ENCODE measurements at places on chromosomes 7 and 10.

DNA sequence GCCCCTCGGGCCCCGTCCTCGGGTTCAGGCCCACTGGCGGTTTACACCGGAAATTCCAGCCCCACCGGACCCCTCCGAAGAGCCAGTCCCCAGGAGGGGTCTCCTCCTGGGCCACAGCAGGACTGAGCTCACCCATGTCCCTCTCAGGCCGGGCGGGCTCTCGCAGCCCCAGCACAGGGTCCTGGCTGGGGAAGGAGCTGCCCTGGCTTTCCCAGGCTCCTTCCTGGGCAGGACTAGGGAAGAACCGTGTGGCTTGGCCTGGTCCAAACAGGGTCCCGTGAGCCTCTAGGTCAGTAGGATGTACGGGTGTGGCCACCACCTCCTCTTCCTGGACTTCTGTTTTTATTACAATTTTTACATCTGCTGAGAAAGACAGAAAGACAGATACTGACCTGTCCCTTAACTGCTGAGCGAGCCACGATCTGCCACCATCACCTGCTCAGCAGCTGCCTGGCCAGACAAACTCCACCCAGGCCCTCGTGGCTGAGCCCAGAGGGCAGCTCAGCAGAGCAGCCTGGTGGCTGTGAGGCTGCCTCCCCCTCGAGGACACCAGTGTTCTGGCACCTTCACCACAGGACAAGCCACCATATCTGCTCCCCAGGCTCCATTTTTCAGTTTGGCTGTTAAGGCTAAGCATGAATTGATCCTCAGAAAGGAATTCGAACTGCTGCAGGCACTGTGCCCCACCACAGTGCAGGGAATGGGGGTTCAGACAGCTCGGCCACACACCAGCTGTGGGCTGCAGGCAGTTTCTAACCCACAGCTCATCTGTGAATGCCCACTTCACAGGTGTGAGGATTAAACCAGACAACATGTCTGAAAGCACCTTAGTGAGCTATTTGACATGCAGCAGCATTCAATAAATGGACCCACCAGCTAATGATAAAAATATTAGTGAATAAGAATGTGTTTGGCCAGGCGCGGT lies 14.5 kb upstream of the ZNF777 start:
- no peak for DNase-seq

GRCh38 chr7:156833312-156833711 lies 59.7 kb downstream of the LMBR1 start:
- DNase-seq: no peak

GRCh38 chr7:106626376-106627164 lies 34.4 kb downstream of the CCDC71L start:
- no peak for DNase-seq

DNA sequence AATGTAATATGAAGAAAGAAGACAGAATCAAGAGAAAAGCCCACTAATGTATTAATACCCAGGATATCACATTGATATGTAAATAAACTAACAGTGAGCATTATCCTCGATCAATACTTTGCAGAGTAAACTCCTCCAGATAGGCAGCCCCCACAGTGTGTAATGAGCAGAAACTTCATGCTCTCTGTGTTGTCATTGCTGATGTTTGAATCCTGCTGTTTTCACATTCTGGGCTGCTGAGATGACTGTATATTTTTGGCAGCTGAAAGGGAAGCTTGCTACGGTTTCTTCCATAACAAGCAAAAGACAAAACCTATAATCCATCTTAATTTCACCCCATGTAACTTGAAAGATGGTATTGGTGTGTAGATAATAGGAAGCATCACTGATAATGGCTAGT lies 15.3 kb upstream of the THSD7A start:
- no peak for DNase-seq

DNA sequence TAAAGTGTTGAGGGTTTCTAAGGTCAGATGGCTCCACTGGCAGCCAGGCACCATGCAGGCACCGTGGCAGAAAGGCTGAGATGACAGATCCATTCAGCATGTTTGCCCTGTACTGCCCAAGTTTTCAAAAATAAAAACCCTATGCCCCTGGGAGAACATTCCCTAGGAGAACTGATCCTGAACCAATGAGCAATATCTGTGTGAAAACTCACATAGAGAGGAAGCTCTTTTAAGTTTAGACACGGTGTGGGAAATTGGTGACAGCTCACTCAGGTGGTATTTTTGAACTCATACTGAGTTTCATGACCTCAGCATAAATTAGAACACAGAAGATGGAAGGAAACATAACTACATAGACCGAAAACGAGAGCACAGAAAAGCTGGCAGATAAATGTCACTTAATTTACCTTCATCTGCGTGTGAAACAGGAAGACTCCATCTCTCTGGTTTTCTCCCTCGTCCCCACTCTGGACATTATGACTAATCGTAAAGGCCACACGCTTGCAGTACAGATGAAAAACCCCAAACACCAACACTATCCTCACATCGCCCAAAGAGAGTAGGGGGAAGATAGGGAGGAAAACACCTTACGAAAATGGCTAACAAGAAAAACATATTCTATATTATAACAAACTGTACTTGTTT lies 127.8 kb downstream of the ICA1 start:
- DNase-seq: peak; percentile 48

DNA sequence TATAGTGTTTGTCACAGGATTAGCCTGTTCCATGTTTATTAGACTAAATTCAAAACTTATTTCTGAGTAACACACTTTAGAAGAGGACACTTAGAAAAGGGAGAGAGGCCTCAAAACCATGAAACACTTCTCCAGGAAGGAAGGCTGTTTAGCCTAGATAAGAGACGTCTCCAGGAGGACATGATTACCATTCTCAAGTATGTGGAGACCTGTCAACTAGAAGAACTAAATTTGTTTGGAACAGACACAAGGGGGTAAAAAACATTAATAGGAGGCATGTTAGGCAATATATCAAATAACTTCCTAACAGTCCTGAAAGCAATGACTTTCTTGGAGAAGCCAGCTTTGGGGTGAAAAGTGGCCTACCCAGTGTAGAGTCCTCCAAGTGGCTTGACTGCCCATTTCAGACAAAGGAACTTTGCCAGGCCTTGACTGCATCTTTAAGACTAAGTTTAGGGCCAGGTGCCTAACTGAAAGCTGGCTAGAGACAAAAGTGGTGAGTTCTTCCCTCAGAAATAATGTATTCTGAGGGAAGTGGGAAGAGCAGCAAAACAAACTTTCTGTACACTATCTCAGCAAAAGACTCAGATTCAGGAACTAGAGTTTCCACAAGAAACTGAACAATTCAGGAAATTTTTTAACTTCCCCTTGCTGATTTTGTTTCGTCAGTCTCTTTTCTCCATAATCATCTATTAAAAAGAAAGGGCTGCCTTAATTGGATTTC lies 11.8 kb downstream of the NCOA4 start:
- DNase-seq: no peak

GRCh38 chr7:2956526-2957368 lies 86.9 kb downstream of the CARD11 start:
- DNase-seq: no peak

- peak; percentile 85 for DNase-seq
Observed at GRCh38 chr10:1420661-1421362, 316.5 kb downstream of the ADARB2 start.

GRCh38 chr7:45185864-45186250 lies 28.3 kb downstream of the RAMP3 start:
- no peak for DNase-seq
